ENCODE measurements at places on chromosomes 7 and 10.

GRCh38 chr7:130926001-130926691, 192.1 kb upstream of the KLF14 start:
- DNase-seq: no peak

GRCh38 chr10:5890452-5890915, 441 bp downstream of the FBH1 start:
- peak; percentile 42 for DNase-seq

GRCh38 chr10:64733980-64734379, 1212.8 kb downstream of the REEP3 start:
- DNase-seq: peak; percentile 58

- no peak for DNase-seq
Measured at GRCh38 chr7:111174510-111174909, 83.6 kb downstream of the LRRN3 start.

DNA sequence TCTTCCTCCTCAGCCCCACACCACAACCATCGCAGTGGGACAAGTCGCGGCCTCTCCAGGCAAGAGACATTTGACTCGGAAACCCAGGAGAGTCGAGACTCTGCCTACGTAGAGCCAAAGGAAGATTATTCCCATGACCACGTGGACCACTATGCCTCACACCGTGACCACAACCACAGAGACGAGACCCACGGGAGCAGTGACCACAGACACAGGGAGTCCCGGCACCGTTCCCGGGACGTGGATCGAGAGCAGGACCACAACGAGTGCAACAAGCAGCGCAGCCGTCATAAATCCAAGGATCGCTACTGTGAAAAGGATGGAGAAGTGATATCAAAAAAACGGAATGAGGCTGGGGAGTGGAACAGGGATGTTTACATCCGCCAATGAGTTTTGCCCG, 112.1 kb downstream of the NSUN6 start:
- no peak for DNase-seq

- no peak for DNase-seq
Measured at GRCh38 chr10:88592381-88592780, 5.8 kb downstream of the LIPJ start.

DNA sequence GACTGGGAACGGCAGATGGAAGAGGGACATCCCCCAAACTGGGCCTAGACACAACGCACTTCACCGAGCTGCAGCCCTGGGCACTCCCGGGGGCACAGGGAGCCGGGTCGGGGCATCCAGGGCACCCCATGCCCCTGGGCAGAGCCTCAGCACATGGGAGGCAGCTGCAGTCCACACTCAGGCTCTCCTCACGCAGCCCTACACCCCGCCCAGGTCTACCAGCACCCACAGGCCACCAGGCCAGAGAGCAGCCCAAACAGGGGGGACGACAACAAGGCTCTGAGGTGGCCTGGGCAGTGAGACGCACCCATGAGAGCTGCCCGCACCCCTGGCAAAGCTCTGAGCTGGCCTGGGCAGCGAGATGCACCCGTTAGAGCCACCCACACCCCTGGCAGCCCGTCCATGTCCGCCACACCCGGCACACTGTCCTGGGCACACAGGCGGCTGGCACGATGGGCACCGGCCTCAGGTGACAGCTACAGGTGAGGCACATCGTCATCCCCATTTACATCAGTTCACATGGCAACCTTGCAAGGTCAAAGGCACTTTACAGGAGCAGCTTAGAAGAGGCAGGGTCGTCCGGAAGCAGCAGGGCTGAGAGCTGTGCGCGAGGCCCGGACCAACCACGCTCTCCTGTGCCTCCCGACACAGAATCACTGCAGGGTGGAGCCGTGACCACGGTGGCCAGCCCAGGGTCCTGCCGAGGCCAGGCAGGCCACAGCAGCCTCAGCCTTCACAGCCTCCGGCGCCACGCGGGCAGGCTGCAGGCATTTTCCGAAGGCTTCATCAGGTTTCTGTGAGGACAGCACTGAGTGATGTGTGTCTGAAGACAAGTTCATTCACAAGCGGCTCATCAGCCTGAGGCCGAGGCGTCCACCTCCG, 228.6 kb downstream of the MAD1L1 start:
- DNase-seq: no peak

GRCh38 chr7:34747176-34747781, 89.3 kb downstream of the NPSR1 start:
- DNase-seq: no peak
